Stimulated activated CD4-positive, alpha-beta T cell treated with anti-CD3 and anti-CD28 coated beads, Interleukin-4, amount 100 ng/mL, for 4 hours (primary cell): ENCODE measurements at places on chromosomes 7 and 10.
A peak's percentile ranks its signal among the peaks of the same experiment; 100 is the strongest.

- DNase-seq, result no peak
Observed at GRCh38 chr7:77525231-77525630, 11.9 kb upstream of the PTPN12 start.

DNA sequence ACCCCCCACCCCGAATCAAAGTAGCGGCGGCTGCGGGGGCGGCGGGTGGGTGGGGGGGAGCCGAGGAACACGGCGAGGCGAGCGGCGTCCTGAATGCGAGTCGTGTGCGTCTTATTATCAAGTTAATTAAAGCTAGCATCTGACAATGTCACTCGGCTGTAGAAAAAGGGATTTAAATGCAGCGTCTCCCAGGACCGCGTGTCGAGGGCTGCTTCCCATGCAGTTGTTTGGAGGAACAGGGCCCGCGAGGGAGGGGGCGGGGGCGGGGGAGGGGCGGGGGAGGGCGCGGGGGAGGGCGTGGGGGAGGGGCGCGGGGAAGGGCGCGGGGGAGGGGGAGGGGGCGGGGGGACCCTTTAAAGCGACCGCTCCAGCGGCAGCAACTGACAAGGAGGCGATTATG, 2.7 kb upstream of the UNCX start:
- no peak for DNase-seq

GRCh38 chr7:100477871-100478267, 1.1 kb downstream of the TSC22D4 start:
- no peak for DNase-seq

DNA sequence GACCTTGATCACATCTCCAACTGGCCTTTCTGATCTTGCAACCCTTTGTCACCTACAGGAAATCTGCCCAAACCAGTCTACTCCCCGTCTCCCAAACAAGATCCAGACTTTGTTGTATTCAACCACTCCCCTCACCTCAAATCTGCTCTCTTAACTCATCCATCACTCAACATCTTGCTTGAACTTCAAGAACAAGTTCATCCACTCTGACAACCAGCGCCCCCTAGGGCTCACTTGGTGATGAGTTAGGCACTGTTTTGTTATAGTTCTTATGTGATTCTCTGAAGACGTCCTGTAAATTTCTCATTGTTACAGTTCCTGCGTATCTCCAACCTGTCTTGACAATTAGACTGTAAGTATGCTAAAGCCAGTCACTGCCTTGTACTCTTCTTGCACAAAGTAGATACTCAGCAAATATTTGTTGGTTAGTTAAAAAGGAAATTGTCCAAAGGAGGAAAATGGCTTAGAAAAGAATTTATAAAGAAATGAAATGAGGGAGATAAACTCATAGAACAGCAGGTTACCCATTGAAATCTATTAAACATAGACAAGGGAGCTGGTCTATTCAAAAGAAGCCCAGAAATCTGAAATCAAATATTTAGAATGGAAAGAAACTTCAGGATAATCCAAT, 5.3 kb downstream of the FRMD4A start:
- peak; percentile 62 for DNase-seq

DNA sequence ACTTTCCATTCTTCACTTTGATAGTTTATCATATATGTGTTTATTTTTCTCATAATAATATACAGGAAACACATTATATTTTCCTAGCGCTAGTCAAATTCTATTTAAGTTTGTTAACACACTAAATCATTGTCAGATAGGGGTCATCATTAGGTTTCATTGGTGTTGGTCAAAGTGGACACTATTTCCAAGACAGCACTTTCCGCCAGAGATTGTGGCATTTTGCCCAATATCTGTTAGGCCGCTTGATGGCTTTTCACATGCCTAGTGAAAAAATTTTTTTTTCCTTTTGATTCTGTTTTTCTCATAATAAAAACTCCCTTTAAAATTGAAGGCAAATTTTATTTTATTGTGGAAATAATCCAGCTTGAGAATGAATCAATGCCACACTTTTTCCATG, 495.4 kb upstream of the AKR1E2 start:
- no peak for DNase-seq

DNA sequence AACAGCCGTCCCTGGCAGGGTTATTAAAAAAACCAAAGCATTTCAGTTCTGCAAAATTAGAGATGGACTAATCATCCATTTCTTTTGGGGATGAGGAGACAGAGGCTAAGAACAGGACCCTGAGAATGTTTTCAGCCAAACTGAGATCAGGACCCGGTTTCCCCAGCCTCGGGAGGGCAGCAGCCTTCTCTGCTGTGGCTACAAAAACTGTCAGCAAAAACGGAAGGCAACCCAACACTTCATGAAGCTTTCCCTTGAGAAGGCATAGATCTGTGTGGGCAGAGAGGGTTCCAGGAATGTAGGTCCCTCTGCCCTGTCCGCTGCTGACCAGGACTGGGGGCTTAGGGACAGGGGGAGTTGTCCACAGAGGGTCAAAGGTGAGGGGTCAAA, 313.5 kb downstream of the TCERG1L start:
- no peak for DNase-seq

- no peak for DNase-seq
Observed at GRCh38 chr10:125001313-125002046, 59.6 kb downstream of the ZRANB1 start.

DNA sequence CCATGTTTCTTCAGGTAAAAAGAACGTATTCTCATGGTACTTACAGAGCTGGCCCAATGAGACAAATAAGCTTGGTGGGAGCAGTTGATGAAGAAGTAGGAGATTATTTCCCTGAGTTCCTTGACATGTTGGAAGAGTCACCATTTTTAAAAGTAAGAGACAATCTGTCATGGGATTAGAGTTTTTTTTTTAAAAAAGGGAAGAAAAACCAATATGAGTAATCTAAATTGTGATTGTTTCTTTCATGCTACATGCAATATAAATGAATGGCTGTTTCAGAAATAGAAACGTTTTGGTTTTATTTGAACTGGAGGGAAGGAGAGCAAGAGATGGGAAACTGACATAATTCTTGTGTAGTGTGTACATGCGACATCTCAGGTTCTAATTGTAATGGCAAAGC, 32.8 kb downstream of the TMEM60 start:
- DNase-seq, result no peak

- peak; percentile 10 for DNase-seq
Observed at GRCh38 chr7:36777062-36777461, 52.8 kb upstream of the AOAH start.

DNA sequence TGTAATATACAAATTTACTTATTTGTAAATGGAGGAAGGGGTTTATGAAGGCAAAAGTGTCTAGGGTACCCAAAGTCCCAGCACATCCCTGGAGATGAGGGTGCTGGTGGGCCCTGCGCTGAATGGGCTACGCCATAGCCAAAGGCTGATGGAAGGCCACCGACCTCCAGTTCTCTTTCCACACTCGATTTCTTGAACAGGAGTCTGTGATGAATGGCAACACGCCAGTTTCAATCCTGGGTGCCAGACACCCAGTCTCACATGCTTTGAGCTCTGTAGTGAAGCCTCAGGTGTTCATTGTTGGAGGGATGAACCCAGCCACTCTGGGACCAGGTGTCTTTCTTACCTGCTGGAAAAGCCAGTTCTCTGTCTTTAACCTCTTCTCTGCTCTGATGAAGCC, 752 bp downstream of the LRMDA start:
- DNase-seq, result no peak

DNA sequence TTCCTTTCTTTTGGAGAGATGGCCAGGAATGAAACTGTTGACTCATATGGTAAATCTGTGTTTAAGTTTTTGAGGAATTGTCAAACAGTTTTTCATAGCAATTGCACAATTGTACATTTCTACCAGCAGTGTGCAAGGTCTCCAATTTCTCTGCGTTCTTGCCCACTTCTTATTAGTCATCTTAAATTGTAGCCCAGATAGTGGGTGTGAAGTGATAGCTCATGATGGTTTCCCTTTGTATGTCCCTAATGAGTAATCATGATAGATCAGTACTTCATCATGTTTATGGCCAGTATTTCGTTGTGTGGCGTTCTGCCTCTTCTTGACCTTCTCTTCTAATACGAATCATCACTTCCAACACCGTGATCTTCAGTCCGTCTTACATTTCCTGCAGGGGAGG, 136.3 kb downstream of the DOCK1 start:
- DNase-seq, result no peak

GRCh38 chr7:33109758-33110238, 594 bp upstream of the RP9 start:
- no peak for DNase-seq

DNA sequence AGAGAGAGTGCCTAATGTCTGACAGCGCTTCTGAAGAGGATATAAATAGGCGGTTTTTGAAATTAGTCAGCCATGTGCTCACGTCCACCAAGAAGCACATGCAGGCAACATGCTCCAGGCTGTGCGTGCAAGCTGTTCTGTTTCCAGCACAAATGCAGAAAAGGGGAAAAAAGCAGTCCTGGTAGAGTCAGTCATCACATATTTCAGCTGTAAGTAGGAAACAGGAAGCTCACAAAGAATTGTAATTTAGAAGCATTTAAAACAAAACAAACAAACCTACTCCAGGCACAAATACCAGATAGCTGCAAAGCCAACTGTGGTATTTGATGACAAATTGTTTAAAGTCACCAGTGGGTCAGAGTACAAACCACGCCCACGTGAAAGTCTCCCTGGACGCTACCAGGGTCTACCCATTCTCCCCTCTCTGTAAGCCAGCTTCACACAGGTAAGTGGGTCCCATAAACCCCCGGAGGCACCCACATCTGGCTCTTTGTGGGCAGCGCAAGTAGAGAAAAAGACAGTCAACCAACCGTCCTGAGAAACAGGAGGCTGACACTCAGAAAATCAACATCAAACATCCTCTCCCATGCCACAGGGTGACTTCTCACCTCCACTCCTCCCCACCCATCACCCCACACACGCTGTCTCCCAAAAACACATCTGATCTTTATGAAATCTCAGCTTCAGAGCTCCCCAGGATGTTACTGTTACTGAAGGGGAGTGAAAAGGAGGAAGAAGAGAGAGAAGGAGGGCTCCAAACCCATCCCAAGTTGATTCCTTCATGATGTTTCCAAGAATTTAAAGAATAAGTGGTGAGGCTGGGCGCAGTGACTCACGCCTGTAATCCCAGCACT, 186.4 kb downstream of the FAM107B start:
- peak; percentile 42 for DNase-seq

DNA sequence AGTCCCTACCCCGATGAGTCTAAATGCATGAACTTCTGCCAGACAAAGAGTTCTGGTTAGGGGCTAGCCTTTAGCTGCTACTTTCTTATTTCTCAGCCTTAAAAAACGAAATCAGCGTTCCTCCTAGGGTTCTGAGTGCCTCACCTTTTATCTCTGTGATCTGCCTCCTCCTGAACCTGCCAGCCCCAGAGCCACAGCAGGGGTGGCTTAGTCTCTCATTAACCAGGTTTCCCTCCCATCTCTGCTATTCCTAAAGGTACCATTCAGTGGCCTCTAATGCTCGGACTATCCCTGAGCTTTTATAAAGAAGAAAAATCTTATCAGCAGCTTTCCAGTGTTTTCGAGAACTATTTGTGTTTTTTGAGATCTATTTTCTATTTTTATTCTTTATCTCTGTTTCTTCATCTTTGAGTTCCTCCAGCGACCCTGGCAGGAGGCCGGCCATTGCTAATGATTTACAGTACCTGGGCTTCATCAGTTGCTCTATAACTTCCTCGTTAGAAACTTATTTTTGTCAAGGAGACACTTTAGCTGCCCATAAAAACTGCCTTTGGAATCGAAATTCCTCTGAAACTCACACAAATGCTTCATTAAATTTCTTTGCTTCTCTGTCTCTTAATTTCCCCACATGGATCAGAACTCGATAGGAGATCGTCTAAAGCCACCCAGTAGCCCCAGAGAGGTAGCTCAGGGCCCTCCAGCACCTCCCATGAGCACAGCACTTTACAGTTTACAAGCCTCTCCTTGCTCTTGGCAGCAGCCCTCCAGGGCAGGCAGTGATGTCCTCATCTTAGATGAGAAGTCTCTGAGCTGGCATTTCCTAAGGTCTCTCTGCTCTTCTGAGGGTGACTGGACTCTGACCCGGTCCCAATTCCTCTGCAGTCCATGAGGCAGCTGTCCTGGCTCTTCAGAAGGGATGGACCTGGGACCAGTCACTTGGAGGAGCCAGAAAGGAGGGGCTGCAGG, 149.1 kb downstream of the EBF3 start:
- no peak for DNase-seq

DNA sequence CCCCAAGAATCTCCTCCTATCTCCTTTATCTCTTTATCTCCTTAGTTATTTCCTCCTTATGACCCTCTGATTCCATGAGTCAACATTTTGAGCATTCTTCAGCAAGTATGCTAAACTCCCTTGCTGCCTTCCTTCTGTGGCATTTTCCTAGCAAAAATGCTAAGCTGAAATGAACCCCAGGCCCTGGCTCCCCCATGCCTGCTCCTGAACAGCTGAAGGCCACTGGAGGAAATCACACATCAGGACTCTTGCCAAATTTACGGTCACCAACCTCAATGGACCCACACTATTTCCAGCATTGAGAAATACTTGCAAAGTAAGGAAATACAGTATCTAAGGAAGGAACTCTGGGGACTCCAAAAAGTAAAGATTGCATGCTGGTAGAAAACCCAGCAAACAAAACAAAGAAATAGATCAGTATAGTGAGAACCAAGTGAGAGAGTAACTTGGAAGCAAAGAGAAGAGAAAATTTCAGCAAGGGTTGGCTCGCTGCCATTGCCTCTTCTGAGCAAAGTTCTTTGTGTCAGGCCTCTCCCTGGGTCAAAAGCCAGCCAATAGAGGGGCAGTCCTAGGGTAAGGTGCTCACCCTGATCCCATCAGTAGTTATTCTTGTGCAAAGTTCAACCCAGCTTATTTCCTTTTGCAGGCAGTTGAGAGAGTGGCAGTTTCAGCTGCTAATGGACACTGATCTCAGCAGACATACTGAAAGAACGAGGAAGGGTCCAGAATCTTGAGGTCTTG, 5.1 kb upstream of the PLEKHS1 start:
- DNase-seq, result no peak
